Fibroblast of skin of right biceps (primary cell): ENCODE measurements at places on chromosomes 1 and 21.

DNA sequence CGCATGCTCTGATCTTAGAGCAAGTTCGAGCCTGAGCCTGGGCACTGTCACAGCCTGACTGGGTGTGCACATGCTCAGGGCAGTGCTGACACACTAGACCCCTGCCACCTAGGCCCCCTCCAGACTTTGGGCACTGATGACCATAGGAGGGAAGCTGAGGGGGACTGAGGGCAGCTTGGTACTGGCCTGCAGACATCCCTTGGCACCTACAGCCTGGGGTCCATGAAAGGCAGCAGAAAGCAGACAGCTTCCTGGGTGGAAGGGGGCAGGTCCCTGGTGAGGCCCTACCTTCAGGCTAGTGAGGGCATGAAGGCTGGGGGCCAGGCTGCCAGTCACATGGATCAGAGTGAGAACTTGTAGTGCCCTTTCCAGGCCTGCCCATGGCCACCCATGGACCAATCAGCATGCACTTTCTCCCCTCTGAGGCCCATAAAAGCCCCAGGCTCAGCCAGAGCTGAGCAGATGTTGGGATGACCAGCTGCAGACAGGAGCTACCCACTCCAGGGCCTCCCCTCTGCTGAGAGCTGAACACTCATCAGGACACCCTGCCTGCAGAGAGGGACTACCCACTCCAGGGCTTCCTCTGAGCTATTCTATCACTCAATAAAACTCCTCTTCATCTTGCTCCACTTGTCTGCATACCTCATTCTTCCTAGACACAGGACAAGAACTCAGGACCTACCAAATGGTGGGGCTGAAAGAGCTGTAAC, 680.8 kb downstream of the MATN1 start:
- no peak for DNase-seq

DNA sequence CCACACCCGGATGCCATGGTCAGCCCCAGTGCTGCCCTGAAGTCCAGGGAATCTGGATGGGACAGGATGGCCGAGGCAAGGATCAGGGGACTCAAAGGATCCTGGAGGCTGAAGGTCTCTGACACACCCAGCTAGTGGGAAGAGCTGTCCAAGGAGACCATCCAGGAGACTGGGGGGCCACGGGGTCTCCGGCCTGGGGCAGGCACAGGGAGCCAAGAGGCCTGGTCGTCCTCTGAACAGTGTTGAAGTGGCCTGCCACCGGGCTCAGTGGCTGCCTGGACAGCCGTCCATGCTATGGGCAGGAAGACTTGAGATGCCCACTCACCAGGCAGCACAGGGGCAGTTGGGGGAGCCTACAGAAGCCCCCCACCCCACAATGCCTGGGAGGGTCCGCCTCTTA, 41.9 kb downstream of the MEGF6 start:
- no peak for DNase-seq

DNA sequence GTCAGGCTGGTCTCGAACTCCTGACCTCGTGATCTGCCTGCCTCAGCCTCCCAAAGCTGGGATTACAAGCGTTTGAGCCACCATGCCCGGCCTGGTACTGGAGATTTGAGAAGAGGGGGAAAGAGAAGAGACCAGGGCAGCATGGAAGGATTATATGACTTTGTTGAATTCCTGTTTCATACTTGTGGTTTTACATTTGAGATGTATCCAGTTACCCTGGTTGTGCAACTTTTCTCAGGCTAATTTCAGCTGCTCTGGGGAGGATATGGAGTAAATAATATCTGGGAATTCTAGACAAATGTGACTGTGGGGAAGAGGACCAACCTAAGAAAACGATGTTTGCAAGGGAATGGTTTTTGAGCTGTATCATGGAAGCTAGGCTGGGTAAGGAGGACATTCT, 89.5 kb upstream of the GREM2 start:
- DNase-seq = peak; percentile 92

DNA sequence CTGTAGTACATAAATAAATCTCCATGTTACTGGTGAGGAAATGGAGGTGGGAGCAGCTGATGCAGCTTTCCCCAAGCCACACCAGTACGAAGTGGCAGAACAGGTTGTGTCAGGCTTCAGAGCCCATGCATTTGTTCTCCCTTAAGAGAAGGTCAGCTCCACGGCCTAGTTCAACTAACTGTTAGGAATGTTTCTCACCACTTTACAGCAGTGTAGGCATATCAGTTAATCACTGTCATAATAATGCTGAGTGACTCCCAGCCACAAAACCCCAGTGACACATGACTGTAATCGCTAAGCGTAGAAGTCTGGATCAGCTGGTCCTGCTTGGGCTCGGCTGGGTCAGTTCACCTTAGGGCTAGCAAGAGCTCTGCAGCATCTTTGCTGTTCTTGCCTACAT, 90.4 kb downstream of the VPS26C start:
- no peak for DNase-seq

DNA sequence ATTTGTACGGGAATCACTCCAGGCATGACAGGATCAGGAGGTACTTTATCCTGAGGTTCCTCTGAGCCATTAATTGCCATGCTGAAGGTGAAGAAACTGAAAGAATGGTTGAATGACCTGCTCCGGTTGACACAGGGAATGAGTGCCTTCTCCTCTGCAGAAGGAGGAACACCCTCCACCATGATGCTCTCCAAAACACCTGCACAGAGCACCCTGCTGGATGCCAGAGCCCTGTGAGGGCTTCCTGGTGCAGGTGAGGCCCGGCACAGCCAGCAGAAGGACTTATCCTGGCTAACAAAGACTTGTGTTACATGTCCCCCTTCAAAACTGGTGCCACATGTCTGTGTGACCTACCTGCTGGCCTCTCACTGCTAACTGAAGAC, 14.3 kb upstream of the LBR start:
- DNase-seq = no peak

DNA sequence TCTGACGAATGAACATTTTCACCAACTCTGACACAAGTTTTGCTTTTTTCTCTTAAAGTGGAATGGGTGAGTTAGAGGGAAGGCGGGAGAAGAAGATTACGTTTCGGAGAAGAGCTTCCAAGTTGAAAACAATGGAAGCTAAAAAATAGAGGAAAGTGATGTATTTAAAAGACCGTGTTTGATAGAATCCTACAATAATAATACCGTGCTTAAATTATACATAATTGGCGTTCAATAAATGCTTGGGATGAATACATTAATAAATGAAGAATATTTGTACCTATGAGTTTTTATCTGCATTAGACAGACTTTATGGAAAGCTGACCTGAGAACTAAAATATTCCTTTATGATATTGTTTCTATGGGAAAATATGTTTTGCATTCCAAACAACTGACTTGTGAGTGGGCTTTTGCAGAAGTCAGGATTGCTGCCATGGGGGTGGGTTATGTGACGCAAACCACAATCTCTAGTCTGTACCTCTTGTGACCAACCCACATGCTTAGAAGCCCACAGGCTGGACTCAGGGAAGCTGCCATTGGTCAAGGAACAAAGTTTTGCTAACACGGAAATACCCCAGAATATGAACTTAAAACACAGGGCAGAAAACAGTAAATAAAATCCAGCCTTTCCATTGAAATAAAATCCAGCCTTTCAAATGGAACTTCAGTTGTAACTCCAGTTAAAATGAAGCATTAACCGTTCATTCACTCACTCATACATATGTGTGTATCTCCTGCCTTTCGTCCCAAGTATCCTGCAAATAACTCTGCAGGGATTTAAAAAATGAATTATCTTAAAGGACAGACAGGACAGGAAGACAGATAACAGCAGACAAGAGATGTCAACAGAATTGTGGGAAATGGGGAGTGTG, 21.3 kb upstream of the ATF3 start:
- peak; percentile 83 for DNase-seq

GRCh38 chr1:22229379-22229778, 86.5 kb upstream of the WNT4 start:
- DNase-seq = peak; percentile 13

- DNase-seq = peak; percentile 30
Measured at GRCh38 chr1:57109247-57109646, 143.4 kb upstream of the C8B start.

DNA sequence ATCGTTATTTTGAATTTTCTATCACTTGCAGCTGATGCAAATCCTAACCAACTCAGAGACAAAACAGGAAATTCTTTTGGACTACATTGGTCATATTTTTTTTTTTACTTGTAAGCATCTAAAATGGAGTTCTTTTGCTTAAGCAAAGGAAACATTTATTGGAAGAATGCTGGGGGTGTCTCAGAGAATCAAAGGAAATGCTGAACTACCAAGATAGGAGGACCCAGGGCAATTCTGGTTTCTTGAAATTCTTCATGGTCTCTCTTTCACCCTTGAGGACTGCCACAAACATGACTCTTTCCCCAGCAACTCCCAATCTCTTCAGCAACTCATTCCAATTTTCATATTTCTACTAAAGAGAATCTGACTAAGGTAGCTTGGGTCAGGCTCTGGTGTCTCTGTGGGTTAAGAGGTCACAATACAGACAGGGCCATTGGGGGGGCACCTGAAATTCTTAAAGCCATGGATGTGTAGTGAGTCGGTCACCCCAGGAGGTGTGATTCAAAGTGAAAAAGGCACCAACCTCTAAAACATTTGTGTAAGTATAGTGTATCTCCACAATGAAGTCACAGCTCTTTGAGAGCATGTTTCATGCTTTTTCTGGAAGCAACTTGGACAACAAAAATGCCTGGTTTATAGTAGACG, 171.1 kb upstream of the FGGY start:
- DNase-seq = peak; percentile 62

GRCh38 chr1:95655321-95656020, 421.5 kb downstream of the RWDD3 start:
- no peak for DNase-seq

- peak; percentile 39 for DNase-seq
Measured at GRCh38 chr1:185990565-185990964, 256.4 kb downstream of the HMCN1 start.

- no peak for DNase-seq
Measured at GRCh38 chr1:228804640-228805413, 69.5 kb downstream of the RHOU start.

- DNase-seq = no peak
Measured at GRCh38 chr1:36487906-36488305, 5.2 kb upstream of the CSF3R start.

DNA sequence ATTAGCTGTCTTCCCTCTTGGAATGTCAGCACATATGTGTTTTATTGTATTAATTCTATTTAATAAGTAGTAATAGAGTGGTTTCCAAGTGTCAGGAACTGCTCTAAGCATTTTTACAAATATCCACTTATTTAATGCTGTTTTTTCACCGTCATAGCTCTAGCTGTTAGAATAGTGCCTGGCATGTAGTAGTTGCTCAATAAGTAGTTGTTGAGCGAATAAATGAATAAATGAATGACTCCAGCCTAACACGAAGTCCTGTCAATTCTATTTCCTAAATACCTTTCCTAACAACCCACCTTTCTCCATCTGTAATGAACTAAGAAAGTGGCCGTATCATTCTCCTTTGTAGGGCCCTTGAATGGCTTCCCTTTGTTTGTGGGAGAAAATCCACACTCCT, 312.5 kb downstream of the DISC1 start:
- DNase-seq = no peak

DNA sequence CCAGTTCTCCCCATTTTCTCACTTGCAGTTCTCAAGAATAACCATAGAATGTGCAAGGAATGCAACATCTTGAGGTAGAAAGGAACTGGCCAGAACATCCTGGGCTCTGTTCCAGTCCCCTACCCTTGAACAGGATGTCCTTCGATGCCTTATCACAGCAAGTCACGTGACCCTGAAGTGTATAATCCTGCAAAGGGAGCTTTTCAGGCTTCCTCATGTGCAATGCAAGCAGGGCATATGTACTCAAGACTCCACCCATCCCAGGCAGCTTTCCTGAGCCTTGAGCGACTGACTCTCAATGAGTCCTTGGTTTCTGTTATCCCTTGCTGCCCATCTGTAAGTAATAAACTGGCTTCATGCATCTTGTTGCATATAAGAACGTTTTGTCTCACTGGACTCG, 311.0 kb downstream of the MRPL39 start:
- DNase-seq = no peak
